Caki2 (cell line): ENCODE measurements at places on chromosomes 2 and 18.
A peak's percentile ranks its signal among the peaks of the same experiment; 100 is the strongest.

- DNase-seq = no peak
These were observed 211.1 kb downstream of the PTPRM start for GRCh38 chr18:7778181-7778580.

GRCh38 chr2:21005111-21005699 lies 38.7 kb downstream of the APOB start:
- DNase-seq = no peak

GRCh38 chr2:99600981-99601651 lies 111.3 kb upstream of the REV1 start:
- no peak for DNase-seq

GRCh38 chr18:47975701-47976100 lies 45.2 kb upstream of the SMAD2 start:
- DNase-seq = no peak

GRCh38 chr2:29751390-29751789 lies 170.0 kb downstream of the ALK start:
- DNase-seq = no peak

- no peak for DNase-seq
These were observed 35.6 kb downstream of the RMC1 start for GRCh38 chr18:23538870-23539269.

- DNase-seq = no peak
These were observed 25.7 kb downstream of the MEX3C start for GRCh38 chr18:51171625-51172259.

GRCh38 chr2:79993144-79993543 lies 311.4 kb downstream of the LRRTM1 start:
- peak; percentile 77 for DNase-seq

DNA sequence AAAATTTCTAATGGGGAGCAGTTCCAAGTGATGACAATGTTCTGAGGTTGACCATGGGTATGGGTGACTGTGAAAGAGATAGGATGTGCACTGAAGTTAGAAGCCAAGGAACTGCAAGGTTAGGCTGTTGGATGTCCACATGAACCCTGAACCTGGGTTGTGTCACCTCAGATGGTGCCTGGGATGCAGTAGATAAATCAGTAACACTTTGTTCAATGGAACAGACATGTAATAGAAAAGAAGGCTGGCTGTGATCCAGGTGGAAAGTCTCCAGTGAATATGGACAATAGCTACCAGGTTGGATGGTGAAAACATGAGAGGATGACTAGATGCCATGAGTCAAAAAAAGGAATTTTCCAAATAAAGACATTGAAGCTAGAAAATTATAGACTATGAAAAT lies 131.4 kb downstream of the TRABD2A start:
- no peak for DNase-seq

DNA sequence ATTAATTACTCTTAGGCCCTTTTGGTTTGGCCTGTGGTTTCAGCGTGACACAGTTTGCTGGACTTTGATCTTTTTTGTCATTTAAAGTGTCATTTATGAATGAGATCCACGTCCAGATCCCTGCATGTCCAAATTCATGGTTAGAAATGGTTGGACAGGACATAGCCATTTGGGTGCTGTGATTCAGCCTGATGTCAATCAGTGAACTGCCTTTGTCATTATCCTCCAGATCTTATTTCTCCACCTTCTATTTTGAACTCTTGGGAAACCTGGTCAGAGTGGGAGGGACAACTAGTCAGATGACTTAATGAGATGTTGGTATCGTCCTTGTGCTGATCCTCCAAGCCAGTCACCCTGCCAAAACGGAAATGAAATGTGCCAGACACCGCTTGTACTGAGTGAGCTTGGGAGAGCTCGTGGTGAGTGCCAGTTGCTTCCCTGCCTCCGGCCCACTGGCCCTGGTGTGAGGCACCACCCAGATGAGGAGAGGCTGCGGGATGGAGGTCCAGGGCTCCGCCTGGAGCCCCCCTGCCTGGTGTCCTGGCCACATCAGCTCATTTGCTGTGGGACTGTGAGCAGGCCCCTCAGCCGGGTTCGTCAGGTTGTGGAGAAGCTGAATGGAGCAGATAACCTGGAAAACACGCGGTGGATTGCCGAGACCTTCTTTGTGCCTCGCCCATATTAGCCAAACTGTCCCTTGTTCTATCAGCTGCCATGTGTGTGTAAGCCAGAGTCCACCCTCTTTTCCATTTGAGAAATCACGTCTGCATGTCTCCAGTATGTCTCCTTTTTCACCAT lies 70.1 kb downstream of the DGKD start:
- no peak for DNase-seq

DNA sequence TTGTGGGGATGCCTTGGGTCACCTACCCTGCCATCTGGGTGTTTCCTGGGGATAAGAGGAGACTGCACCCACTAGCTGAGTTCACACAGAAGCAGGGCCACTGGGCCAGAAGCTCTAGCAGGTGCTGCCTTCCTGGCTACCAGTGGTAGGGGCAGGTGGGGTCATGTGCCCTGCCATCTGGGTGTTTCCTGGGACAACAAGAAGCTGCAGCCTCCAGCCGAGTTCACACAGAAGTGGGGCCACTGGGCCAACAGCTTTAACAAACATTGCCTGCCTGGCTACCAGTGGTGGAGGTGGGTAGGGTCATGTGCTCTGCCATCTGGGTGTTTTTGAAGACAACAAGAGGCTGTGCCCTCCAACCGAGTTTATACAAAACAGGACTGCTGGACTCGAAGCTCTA lies 282.2 kb upstream of the SYT4 start:
- no peak for DNase-seq

GRCh38 chr18:32624182-32624723 lies 148.6 kb downstream of the KLHL14 start:
- no peak for DNase-seq

DNA sequence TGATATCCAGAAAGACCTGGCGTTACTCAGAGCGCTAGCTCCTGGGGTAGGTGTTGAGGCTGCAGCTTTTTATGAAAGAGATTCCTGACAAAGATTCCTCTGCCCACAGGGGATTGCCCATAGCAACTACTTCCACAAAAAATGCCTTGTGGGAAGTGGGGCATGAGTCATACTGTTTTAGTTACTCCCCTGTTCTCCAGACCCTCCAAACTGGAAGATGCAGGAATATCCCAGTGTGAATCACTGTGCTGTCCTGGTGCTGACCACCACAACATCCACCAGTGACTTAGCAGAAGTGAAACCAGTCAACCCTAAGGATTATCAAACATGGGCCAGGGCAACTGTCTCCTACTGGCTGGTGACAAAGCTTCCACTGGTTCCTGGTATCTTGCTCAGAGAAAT lies 61.8 kb downstream of the CDH2 start:
- DNase-seq = peak; percentile 94

GRCh38 chr2:61759005-61759404 lies 94.9 kb downstream of the FAM161A start:
- DNase-seq = no peak

DNA sequence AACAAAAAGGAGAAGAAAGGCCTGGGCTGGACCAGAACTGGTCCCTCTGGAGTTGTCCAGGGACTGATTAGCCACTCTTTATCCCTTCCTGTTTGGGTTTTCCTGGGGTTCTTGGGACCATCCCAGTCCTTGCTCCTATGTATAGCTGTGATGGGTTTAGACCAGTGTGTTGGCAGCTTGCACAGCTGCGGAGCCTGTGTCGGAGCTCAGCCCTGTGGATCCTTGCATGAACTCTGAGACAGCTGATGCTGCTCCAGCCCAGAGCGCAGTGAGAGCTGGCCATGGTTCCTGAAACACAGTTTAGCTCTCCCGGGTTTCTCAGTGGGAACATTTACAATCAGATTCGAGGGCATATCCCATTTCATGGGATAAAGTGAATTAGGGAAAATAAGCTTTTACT lies 16.9 kb downstream of the IMPA2 start:
- DNase-seq = no peak

- no peak for DNase-seq
These were observed 383.0 kb upstream of the DCC start for GRCh38 chr18:51957001-51957400.

GRCh38 chr2:128058114-128058513 lies 30.3 kb upstream of the SAP130 start:
- no peak for DNase-seq

DNA sequence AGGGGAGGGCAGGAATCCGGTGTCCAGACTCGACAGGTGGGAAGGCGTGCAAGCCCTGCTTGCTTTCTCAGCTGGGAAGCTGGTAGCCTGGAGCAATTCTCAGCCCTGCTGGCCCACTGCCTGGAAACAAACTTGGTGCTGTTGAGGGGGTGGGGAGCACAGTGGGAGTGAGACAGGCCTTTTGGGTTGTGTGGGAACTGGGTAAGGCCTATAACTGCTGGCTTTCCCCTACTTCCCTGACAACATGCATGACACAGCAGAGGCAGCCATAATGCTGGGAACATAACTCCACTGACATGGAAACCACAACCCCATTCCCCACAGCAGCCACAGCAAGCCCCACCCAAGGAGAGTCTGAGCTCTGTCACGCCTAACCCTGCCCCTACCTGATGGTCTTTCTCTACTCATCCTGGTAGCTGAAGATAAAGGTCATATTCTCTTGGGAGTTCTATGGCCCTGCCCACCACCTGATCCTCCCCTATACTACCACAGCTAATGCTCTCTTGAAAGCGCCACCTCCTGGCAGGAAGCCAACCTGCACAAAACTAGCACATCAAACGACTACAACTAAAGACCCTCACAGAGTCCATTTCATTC lies 122.9 kb upstream of the ACVR1C start:
- DNase-seq = peak; percentile 16

DNA sequence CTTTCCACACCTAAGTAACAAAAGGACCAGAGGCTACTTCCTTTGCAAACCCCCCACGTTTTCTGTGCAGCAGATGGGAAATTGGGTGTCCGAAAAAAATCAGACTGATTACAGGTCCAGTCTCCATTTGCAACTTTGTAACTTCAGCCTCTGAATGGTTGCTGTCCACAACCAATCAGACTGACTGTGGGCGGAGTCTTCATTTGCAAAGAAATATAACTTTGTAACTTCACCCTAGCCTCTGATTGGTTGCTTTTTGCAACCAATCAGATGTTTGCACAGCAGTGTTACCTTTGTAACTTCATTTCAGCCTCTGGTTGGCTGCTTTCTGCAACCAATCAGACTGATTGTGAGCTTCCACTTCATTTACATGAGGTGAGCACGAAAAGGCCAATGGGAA lies 27.8 kb upstream of the CACNB4 start:
- peak; percentile 43 for DNase-seq

DNA sequence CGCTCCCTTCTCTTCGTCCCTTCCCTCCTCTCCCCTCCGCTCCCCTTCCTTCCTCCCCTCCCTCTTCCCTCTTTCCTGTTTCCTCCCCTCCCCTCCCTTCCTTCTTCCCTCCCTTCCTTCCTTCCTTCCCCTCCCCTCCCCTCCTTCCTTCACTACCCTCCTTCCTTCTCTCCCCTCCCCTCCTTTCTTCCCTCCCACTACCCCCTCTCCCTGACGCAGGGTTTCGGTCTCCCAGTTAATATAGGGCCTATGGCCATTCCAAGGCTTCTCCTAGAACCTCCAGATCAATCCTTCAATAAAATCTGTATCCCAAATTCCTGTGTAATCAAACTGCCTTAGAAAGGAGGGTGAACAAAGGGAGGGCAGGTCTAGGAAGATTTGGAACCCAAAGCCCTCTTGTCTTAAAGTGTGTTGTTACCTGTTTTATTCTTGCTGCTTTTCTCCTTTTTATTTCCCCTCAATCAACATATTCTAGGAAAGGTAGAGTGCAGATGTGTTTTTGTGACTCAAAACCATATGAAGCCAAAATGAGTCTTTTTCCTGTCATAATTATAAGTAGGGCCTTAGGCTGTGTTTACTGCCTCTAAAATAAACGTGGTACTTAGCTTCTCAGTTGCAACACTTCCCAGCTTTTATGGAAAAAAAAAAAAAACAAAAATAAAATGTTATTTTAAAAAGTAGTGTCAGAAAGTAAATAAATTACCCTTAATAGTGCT lies 53.7 kb downstream of the GPD2 start:
- DNase-seq = no peak

DNA sequence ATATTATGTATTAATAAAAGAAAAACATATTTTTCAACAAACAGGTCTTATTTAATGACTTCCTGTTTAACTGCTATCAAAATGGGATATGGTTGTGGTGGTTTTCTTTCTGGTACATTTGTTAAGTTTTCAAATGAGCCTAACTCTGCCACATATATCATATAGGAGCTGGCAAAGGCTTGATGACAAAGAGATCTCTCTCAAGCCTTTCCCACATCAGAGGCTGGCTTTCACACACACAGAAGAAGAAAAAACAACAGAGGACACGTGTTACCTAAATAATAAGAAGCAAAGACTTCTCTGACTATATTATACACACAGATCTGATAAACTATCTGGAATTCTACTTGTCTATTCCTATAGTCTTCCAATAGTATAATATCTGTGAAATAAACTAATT lies 46.1 kb downstream of the CFAP36 start:
- no peak for DNase-seq

GRCh38 chr2:33274524-33274923 lies 201.9 kb upstream of the RASGRP3 start:
- DNase-seq = no peak

- DNase-seq = no peak
These were observed 9.7 kb downstream of the ECEL1 start for GRCh38 chr2:232477751-232478510.

DNA sequence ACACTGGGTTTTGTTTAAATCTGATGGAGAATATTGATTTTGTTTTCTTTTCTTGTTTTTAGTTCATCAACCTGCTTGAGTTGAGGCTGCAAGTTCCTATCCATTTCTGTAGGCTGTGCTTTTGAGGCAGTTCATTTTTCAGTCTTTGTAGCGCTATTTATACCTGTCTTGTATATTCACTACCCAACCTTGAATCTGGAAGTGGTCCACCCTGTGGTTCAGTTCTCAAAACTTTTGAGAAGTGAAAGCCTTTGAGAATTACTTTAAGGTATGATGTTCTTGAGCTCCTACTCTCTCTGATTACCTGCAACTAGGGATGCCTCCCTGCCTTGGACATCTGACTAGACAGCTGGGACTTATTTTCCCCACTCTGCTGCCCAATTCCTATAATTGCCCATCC lies 53.5 kb upstream of the KCNE4 start:
- no peak for DNase-seq

- DNase-seq = no peak
These were observed 128.0 kb upstream of the TACR1 start for GRCh38 chr2:75327334-75327733.

- DNase-seq = no peak
These were observed 7.7 kb downstream of the CD28 start for GRCh38 chr2:203714112-203714511.

DNA sequence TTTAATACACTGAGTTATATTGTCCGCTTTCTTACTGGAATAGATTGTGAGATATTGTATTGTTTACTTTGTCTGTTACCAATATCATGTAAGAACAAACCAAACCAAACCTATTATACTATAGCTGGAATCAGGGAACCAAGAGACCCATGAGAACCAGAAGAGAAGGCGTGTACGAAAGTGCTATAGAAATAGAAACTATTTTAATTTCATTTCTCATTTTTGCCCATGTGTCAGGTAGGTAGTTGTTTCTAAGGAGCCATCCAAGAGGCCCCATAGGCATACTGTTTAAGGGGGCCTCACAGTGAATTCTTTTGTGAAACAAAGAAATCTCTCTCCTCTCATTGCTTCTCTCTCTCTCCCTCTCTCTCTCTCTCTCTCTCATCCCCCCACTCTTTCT lies 363.6 kb downstream of the RNF144A start:
- no peak for DNase-seq
